Vagina (tissue), 2 donors: ENCODE measurements at places on chromosomes 4 and X.

DNA sequence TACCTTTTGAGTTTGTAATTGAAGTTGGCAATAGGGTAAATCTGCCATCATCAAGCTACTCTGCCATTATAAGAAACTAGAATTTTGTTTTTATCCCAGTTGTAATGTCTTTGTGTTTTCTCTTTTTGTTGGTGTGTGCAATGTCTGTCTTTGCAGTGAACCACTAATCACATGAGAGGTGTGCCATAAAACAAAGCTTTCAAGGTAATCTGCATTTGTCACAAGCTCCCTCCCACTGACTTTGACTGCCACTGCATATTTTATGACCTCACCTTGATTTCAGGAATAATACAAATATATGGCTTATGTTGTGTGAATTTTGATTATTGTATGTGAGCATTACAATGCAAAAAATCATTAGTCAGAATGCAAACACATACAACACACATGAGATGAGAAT, 9.0 kb upstream of the GBA3 start:
- DNase-seq: no peak

DNA sequence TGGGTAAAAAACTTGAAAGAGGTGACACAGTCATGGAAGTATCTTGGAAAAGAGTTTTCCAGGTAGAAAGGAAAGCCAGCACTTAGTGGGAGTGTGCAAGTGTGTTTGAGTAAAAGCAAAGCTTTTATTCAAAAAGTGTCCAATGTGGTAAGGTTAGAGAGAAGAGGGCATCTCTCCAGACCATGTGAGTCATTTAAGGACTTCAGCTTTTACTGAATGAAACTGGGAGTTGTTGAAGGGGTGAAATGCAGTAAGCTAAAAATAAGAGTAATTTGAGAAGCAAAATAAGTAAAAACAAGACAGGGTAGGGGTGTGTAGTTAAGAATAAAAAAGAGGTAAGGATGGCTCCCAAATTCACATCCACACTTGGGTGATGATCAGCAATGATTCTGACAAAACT, 238.9 kb downstream of the SLC7A11 start:
- DNase-seq: no peak

DNA sequence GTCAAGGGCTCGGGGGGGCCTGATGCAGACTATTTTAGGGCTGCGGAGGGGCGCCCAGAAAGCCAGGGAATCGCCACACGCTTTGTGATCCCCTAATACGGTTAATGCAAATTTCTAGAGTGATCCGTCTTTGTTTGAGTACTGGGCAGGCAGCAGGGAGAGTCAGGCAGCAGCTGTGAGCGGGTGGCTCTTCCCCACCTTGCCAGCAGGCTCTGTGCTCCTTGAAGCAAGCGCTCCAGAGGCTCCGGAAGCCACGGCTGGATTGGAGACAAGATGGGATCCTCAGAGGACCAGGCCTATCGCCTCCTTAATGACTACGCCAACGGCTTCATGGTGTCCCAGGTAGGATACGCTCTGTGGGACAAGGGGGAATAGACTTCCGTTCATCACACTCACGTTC, at the start of gene ASMT:
Gene ASMT, plus strand, starts transcription at position 133 of the 400 bp plus-strand sequence. Its CDS starts 141 bp downstream, at position 274.
- no peak for DNase-seq

DNA sequence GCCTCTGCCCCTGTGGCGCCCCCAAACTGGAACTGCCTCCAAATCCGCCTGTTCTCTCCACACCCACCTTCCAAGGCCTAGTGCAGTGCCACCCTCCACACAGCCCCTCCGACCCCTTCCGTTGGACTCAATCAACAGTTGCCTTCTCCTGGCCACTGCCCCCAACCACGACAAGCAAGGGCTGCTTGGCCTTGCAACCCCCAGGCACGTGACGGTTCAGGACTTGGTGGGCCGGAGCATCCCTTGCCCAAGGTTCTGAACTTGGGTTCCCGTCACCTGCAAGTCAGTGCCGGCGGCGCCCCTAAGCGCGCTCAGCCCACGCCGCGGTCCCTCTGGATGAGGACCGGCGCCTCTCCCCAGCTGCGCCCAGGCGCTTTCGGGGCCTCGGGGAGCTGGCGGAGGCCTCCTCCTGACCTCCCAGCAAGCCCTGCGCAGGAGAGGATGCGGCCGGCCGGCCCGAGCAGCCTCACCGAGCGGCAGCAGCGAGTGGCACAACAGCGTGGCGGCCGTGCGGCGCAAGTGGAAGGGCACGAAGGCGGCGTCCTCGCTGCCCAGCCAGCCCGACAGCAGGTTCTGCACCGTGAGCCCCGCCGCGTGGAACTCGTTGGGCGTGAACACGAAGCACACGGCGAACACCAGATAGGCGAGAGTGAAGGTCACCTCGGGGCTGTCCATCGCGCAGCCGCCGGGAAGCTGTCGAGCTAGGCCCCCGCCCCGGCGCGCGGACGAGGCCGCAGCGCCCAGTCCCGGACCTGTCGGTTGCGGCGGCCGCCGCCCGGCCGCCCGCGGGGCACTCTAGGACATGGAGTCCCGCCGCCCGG, 750 bp downstream of the TMEM129 start:
- no peak for DNase-seq

GRCh38 chrX:1466971-1467561, 14.4 kb upstream of the ASMTL start:
- peak; percentile 70 for DNase-seq

DNA sequence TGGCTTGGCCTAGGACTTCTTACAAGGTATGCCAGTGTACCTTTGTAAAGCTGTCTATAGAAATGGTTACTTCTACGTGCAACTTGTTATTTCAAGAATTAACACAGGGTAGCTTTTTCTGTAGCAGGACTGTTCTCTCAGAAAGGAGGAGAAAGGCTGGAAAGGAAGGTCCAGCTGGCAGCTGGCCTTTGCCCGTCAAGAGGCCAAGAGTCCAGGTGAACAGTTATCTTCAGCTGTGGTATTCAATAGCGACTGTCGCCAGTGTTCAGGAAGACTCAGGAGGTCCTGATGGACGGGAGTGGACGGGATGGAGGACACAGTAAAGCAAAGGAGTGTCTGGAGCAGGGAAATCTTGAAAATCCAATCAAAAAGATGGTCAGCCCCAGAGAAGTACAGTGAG, 4.7 kb downstream of the CYP4V2 start:
- DNase-seq: no peak

DNA sequence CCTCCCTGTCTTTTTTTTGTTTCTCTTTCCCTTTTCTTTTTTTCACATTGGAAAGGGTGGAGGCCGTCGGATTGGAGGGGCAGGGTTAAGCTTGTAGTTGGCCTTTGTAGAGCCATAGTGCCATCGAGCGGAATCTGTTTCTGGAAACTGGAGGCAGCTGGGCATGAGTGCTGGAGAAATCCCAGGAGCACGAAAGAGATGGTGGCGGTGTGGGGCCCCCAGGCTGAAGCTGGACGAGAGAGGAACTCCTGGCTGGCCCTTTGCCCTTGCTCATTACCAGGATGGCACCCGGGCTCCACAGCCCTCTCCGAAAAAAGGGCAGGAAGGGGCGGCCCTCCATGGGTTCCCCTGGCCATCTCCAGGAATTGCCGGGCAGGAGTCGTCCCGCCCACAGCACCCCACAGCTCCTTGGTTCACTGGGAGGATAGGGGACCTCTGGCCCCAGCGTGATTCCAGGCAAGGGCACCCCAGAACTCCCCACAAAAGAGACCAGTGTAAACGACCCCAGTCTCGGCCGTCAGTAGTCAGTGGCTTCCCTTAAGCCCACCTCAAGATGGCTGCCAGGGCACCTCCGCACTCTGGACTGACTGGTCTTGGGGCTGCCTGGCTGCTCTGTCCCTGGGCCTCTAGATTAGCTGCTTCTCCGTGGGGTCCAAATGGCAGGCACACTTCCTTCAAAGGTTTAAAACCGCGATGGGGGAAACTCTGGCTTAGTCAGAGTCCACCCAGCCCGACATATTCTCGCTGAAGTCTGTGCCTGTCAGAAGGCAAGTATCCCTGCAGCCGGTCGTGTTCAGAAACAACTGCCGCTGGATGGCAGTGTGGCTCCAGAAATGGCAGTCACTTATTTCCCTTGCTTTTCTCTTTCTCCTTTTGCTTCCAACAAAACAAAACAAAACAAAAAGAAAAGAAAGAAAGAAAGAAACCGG, 74.1 kb downstream of the NBDY start:
- peak; percentile 85 for DNase-seq

- no peak for DNase-seq
Measured at GRCh38 chr4:56575820-56576429, 70.3 kb downstream of the ARL9 start.

- no peak for DNase-seq
Measured at GRCh38 chr4:123359449-123360315, 36.9 kb upstream of the SPRY1 start.

DNA sequence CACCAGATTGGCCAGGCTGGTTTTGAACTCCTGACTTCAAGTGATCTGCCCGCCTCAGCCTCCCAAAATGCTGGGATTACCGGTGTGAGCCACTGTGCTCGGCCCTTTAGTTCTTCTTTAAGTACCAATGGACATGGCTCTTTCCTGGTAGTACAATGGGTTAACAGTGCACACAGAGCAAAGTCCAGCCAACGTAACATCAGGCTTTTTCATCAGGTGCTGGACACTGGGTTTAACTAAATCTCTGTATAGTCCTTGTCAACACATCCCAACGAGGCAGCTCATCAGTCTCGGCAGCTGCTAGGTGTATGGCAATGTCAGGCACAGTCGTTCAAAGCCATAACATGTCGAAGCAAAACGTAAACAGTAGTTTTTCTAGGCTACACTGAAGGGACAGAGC, 93.8 kb downstream of the HDAC8 start:
- DNase-seq: no peak

GRCh38 chr4:59608466-59608865, 1591.7 kb upstream of the ADGRL3 start:
- DNase-seq: no peak

- DNase-seq: no peak
Measured at GRCh38 chr4:27720010-27720766, 859.5 kb downstream of the STIM2 start.

DNA sequence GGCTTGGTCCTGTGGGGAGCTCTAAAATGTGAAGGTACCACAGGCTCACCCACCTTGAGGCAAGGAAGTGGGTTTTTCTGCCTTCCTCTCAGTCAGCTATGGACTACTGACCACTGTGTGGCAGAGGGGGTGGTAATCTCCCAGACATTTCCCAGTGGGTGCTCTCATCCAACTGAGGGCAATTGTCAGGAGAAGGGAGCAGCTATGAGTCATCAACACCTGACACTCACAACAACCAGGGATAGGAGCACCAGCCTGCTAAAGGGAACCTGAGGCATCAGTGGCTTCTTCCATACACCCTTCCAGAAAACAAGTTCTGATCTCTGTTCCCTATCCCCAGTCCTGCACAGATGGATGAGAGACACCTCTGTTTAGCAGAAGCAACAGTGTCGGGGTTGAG, 468.8 kb downstream of the BCOR start:
- DNase-seq: no peak

GRCh38 chrX:85084770-85085393, 81.2 kb downstream of the APOOL start:
- no peak for DNase-seq

DNA sequence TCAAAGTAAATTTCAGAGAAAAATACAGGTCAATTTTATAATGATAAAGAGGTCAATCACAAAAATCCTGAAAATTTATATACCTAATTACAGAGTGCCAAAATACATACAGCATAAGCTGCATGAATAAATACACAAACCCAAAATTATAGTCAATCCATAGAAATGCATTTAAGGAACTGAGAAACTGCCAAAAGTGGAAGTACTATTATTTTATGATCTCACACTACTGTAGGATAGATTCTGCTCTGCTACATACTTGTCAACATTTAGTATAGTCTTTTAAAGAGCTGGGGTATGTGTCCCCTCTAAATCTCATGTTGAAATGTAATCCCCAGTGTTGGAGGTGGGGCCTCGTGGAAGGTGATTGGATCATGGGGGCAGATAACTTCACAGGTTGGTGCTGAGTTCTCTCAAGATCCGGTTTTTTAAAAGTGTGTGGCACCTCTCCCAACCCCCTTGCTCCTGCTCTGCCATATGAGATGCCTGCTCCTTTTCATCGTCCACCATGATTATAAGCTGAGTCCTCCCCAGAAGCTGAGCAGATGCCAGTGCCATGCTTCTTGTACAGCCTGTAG, 31.8 kb downstream of the CHIC2 start:
- DNase-seq: no peak

GRCh38 chr4:19969492-19969891, 282.2 kb upstream of the SLIT2 start:
- DNase-seq: no peak

- peak; percentile 18 for DNase-seq
Measured at GRCh38 chrX:45164021-45164621, 36.6 kb downstream of the DIPK2B start.

GRCh38 chr4:165457793-165458192, 79.0 kb downstream of the CPE start:
- no peak for DNase-seq

GRCh38 chrX:13647709-13648212, 5.2 kb upstream of the TCEANC start:
- DNase-seq: no peak

- DNase-seq: no peak
Measured at GRCh38 chrX:130147631-130148030, 18.0 kb downstream of the AIFM1 start.

DNA sequence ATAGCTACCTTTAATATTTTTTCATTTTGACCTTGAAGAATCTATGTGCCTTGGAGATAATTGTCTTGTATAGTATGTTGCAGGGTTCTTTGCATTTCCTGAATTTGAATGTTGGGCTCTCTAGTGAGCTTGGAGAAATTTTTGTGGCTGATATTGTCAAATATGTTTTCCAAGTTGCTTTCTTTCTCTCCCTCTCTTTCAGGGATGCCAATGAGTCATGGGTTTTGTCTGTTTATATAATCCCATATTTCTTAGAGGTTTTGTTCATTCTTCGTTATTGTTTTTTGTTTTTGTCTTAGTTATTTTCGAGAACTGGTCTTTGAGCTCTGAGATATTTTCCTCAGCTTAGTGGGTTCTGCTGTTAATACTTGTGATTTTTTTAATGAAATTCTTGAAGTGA, 20.7 kb downstream of the RAB40AL start:
- no peak for DNase-seq

GRCh38 chr4:137545461-137545861, 13.2 kb upstream of the PCDH18 start:
- no peak for DNase-seq

- DNase-seq: no peak
Measured at GRCh38 chrX:37608156-37608555, 36.7 kb downstream of the LANCL3 start.

GRCh38 chrX:27254656-27255055, 208.5 kb downstream of the PPP4R3C start:
- no peak for DNase-seq

GRCh38 chr4:20046931-20047677, 204.6 kb upstream of the SLIT2 start:
- no peak for DNase-seq

DNA sequence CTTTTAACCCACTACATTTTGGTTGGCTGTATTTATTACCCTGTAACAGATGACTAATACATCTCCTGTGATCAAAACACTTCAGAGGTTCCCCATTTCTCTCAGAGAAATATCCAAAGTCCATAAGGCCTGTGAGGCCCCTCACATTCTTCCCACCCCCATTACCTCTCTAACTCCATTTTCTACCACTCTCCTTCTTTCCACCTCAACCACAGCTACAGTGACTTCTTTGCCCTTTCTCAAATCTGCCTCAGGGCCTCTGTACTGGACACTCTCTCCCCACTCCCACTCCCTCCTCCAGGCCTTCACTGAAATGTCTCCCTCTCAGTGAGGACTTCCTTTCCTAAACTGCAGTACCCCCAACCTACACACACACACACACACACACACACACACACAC, 8.4 kb upstream of the TMEM144 start:
- DNase-seq: no peak

- DNase-seq: no peak
Measured at GRCh38 chr4:73576381-73576780, 43.9 kb downstream of the RASSF6 start.
